HTR-8/SVneo (cell line): ENCODE measurements at places on chromosomes 4 and X.

DNA sequence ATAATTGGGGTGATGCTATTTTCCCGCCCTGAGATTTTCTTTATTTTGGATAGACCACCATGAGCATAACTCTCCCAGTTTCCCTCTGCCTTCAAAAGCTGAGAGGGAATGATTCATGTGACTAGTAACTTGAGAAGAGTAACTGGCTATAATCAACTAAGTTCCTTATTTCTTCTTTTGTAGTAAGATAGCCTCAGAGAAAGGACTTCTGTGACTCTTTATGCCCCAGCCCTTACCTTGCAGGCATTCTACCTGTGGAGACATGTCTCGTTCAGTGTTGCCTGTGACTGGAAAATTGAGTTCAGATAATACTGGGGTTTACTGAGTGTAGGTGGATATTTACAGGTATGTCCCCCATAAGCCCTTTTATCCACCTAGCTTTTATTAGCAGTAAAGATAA is 715.4 kb upstream of the HS3ST1 start:
- DNase-seq, result no peak

DNA sequence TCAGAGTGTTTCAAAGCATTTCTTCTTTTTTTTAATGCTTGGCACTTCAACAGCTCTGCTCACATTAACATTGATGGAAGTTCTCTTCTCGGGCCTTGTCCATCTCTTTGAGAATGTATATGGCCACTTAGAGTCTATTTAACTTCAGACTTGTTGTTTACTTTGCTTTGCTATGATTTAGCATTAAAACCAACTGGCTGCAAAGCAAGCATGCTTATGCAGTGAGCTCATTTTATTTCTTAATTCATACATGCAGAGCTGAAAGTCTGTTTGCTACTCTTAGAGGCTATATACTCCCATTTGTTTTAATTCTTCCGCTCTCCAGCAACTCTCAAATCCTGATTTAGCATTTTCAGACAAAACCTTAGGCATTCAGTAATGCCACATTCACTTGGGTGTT is 107.6 kb upstream of the PACRGL start:
- DNase-seq, result no peak

DNA sequence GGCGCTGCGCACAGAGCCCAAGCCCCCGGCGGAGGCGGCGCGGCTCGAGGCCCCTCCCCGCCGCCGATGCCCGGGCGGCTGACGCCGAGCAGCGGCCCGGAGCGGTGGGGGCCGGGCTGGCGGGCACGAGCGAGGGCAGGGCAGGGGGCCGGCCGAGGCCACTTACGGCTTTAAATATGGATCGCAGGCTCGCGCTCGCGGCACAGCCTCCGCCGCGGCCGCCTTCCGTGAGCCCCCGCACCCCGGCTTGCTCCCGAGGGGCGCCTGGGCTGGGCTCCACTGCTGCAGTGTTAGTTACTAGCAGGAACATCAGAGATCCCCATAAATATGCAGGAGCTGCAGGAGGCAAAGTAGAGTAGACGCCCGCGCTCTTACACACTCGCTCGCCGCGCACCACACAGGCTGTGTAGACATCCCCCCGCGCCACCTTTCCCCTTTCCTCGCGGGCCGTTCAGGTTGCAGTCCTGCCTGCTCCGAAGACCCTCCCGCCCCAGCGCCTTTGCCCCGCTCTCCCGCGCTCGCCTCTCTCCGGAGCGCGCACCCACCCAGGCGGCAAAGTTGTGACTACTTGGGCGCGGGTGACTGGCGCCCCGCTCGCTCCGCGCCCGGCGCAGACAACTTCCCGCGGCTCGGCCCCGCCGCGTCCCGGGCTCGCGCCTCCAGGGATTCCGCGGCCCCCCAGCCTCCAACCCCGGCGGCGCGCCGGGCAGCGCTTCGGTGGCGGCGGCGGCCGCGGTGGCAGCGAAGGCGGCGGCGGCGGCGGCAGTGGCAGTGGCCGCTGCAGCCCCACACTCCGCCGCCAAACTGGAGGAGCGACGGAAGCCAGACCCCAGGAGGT is 152.0 kb upstream of the SLC4A4 start:
- no peak for DNase-seq

GRCh38 chr4:180134091-180134866 is 2108.9 kb upstream of the TENM3 start:
- DNase-seq, result no peak

DNA sequence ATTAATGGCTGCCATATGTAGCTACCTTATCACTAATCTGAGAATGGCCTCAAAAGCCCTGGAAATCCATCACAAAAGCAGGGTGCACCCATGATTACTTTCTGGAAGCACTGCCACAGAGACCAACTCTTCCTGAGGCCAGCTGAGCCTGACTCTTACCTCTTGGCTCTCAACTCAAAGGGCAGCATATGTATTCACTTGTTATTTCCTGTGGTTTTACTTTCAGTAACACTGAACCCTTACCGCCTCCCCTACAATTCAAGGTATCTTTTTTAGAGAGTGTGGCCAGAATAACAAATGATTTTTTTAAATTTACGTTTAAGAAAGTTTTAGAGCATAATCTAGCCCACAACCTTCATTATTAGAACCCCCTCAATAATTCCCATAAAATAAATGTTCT is 434.9 kb downstream of the FSTL5 start:
- DNase-seq, result no peak

DNA sequence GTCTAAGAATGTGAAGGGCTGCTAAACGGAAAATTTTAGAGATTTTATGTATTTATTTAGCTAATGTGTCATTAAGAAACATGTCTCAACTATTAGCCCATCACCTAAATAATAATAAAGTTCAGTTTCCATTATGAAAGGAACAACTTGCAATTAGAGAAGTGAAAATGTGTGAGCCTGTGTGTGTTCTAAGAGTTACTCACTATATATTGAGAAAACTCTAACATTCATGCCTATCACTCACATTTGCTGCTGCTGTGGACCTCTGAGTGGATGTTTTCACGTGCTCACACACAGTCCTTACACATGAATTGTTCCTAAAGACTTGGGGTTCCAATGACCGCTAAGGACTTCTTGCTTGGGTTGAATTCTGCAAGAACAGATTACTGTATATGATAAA is 364.0 kb downstream of the TMA16 start:
- no peak for DNase-seq

- no peak for DNase-seq
Observed at GRCh38 chr4:150421612-150422011, 160.3 kb upstream of the MAB21L2 start.

- no peak for DNase-seq
Observed at GRCh38 chr4:654871-655463, 19.1 kb downstream of the ATP5ME start.

GRCh38 chr4:141501395-141501794 is 135.0 kb upstream of the IL15 start:
- DNase-seq, result no peak

DNA sequence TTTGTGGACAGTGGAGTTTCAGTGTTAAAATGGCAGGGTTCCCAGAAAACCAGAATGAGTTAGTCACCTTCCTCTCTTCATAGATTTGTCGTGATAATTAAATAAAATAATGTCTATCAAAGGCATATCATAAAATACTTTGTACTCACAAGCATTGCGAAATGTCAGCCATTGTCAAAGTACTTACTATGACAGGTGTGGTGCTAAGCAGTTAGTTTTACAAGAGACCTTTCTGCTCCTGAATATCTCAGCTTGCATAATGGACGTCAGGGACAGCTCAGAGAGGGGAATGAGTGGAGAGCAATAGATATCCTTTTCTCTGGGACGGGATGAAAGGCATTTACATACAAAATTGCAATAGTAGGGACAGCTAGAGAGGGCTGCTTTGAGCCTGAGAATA is 560.9 kb downstream of the KCNIP4 start:
- DNase-seq, result no peak

DNA sequence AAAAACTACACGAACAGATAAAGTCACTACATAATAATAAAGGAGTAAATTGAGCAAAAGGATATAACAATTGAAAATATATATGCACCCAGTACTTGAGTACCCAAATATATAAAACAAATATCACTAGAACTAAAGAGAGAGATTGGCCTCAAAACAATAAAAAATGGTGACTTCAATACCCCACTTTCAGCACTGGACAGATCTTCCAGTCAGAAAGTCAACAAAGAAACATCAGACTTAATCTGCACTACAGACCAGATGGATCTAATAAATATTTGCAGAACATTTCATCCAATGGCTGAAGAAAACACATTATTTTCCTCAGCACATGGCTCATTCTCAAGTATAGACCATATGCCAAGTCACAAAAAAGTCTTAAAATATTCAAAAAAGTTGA is 503.6 kb downstream of the NAP1L3 start:
- DNase-seq, result no peak

DNA sequence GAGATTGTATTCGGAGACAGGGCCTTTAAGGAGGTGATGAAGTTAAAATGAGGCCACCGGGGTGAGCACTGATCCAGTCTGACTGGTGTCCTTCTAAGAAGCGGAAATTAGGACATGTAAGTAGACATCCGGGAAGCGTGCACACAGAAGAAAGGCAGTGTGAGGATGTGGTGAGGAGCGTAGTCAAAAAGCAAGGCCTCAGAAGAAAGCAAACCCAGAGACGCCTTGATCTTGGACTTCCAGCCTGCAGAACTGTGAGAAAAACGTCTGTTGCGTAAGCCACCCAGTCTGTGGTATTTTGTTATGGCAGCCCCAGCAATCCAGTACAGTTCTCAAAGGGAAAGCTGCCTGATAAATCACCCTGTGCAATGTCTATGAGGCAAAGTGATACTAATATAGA is 153.5 kb downstream of the KCNIP4 start:
- DNase-seq, result no peak

DNA sequence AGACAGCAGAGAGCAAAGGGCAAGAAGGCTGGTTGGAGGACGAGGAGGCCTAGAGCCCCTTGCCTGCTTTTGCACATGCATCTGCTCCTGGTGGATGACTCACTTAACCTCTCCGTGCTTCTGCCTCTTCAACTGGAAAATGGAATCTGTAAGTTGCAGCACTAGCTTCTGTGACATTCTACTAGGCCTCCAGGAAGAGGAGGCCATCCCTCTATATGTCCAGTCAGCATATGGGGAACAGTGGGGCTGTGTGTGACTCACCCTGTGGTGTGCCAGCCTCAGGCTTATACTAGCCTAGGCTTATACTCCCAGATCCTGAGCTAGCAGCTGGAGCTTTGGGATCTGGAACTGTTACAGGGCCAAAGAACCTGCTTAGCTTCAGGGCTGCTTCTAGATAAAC is 36.0 kb downstream of the RTL9 start:
- no peak for DNase-seq

GRCh38 chrX:23066588-23067281 is 67.0 kb downstream of the DDX53 start:
- no peak for DNase-seq

DNA sequence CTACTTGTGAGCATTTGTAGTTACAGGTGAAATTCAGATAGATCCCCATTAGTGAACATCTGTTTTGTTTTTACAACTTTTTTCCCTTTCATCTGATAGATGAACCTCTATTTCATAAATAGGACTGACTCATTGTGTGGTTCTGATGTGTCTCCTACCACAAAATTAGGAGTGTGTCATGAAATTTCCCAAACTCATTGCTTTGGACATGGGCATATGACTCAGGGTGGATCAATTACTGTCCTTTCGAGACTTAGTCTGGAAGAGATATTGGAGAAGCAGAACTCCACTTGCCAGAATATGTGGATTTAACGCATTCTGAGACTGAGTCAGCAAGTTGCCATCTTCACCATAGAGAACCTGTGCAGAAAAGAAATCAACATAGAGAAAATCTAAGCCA is 53.5 kb upstream of the PCDH10 start:
- no peak for DNase-seq

DNA sequence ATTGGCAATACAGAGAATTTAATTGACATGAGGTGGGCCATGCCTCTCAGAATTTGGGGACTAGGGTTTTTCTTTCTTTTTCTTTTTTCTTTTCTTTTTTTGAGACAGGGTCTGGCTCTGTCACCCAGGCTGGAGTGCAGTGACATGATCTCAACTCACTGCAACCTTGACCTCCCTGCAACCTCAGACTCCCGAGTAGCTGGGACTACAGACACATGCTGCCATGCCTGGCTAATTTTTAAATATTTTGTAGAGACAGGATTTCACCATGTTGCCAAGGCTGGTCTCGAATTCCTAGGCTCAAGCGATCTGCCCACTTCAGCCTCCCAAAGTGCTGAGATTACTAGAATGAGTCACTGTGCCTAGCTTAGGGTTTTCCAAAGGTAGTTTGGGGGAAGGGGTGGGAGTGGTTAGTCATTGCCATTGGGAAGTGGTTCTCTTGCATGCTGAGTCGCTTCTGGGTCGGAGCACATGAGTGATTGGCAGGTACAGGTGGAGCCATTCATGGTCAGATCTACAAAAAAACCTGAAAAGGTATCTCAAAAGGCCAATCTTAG is 54.5 kb downstream of the MID2 start:
- no peak for DNase-seq

DNA sequence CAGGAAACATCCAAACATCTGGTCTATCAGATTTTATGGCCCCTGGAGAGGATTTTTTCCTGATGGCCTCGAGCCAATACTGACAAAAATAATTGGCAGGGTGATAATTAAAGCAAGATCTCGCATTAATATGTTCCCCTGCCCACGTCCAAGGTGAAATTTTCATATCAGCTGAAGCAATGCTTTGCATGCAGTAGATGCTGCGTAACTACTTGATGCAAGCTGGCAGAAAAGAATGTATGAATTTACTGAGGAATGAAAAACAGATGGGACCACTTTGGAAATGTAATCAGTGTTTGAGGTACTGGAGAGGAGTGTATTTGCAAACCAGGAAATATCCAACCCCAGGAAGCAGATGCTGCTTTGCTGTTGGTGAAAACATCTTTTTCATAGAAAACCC is 36.8 kb upstream of the REST start:
- DNase-seq, result no peak

DNA sequence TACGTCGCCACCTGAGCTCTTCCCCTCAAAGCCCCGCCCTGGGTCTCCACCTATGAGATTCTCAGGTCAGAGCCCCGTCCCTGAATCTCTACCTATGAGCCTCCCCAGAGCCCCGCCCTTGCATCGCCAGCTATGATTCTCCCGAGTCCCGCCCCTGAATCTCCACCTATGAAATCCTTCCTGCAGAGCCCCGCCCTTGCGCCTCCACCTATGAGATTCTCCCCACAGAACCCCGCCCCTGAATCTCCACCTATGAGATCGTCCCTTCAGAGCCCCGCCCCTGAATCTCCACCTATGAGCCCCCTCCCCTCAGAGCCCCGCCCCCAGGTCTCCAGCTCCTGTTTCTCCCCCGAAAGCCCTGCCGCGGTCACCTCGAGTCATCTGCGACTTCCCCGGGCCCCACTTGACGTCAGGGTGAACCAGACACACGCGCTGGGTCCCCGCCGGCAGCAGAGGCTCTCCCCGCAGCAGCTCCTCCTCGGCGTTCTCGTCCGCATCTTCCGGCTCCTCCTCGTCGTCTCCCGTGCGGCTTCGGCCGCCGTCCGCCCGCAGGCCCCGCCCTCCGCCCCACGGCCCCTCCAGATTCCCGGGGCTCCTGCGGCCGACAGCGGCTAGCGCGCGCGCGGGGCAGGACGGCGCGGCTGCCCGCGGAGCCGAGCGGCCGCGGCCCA is 393 bp downstream of the GTPBP6 start:
- peak; percentile 92 for DNase-seq

GRCh38 chrX:103678199-103678993 is 8.1 kb downstream of the MORF4L2 start:
- no peak for DNase-seq
